ENCODE measurements at places on chromosomes 4 and X. TPM values are rescaled to one million over a fixed set of nuclear protein-coding genes. Genes with fewer than 3 reads are reported as not detected.

GRCh38 chr4:104989371-104989770 is 157.3 kb upstream of the TET2 start:
- H3K27ac ChIP-seq: no peak overlapping the region
- no peaks in the 10 kb centered on the region for H3K4me1 ChIP-seq
- DNase-seq: peak; percentile 9

GRCh38 chrX:65300104-65300809 is 234.3 kb downstream of the LAS1L start:
- H3K27ac ChIP-seq: no peak overlapping the region
- H3K27me3 ChIP-seq: no peaks in the 10 kb centered on the region
- DNase-seq: no peak
- H3K4me1 ChIP-seq: no peaks in the 10 kb centered on the region

GRCh38 chr4:13537011-13537831 is 7.1 kb downstream of the NKX3-2 start:
- no peak overlapping the region for H3K27ac ChIP-seq
- no peak overlapping the region for H3K4me3 ChIP-seq
- peaks cover 100% of the 10 kb centered on the region for H3K27me3 ChIP-seq
- no peaks in the 10 kb centered on the region for H3K36me3 ChIP-seq
- DNase-seq: no peak
- H3K4me1 ChIP-seq: peaks cover 24% of the 10 kb centered on the region

- H3K27ac ChIP-seq: no peak overlapping the region
- no peaks in the 10 kb centered on the region for H3K4me1 ChIP-seq
- H3K36me3 ChIP-seq: no peaks in the 10 kb centered on the region
- no peaks in the 10 kb centered on the region for H3K27me3 ChIP-seq
- no peak overlapping the region for H3K4me3 ChIP-seq
Observed at GRCh38 chr4:29852537-29852936, 867.6 kb upstream of the PCDH7 start.

DNA sequence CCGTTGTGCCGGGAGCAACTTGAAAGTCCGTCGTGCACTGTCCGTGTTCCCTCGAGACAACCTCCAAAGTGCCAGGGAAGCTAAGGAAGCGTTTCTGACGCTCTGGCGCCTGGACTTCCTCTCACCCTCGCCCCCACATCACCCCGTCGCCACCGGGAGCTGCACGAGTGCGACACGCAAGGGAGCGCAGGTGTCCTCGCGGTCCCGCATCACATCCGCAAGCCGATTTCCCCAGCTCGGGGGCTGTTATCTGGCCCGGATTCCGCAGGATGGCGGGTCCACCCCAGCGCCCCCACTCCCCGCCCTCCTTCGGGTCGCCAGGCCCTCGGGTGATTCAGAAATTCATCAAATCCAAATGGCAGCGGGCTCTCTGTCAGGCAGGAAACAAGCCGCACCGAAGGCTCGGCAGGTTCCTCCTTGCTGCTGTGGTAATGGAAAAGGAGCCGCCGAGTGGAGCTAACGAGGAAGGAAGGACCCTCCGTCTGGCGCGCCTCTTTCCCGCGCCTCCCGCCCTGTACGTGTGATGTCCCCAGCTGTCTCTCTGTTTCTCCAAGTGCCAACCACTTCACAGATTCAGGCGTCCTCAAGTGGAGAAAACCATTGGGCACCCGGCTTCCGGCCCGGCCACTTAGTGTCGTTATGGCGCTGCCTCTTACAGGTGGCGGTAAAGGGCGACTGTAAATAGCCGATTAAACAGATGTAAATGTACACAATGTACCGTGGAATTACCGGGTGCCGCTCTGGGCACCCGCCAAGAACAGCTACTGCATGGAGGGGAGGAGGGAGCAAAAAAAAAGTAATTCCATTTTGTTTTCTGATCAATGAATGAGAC is 921 bp upstream of the SETD7 start:
- H3K4me3 ChIP-seq: peak overlapping the region; percentile 68
- H3K36me3 ChIP-seq: no peaks in the 10 kb centered on the region
- no peaks in the 10 kb centered on the region for H3K27me3 ChIP-seq
- peak overlapping the region; percentile 97 for H3K27ac ChIP-seq

- peaks cover 76% of the 10 kb centered on the region for H3K4me1 ChIP-seq
- H3K27ac ChIP-seq: peak overlapping the region; percentile 74
- H3K36me3 ChIP-seq: peaks cover 17% of the 10 kb centered on the region
- H3K27me3 ChIP-seq: no peaks in the 10 kb centered on the region
Observed at GRCh38 chr4:184400375-184400870, 73.9 kb downstream of the IRF2 start.

GRCh38 chrX:124016825-124017224 is 55.3 kb downstream of the STAG2 start:
- H3K4me3 ChIP-seq: no peak overlapping the region
- H3K4me1 ChIP-seq: peaks cover 7% of the 10 kb centered on the region
- no peak overlapping the region for H3K27ac ChIP-seq
- no peaks in the 10 kb centered on the region for H3K27me3 ChIP-seq
- no peak for DNase-seq

- no peaks in the 10 kb centered on the region for H3K36me3 ChIP-seq
- H3K27ac ChIP-seq: no peak overlapping the region
- H3K4me1 ChIP-seq: no peaks in the 10 kb centered on the region
- H3K27me3 ChIP-seq: no peaks in the 10 kb centered on the region
- no peak for DNase-seq
Observed at GRCh38 chrX:109635146-109635545, 10.2 kb upstream of the KCNE5 start.

DNA sequence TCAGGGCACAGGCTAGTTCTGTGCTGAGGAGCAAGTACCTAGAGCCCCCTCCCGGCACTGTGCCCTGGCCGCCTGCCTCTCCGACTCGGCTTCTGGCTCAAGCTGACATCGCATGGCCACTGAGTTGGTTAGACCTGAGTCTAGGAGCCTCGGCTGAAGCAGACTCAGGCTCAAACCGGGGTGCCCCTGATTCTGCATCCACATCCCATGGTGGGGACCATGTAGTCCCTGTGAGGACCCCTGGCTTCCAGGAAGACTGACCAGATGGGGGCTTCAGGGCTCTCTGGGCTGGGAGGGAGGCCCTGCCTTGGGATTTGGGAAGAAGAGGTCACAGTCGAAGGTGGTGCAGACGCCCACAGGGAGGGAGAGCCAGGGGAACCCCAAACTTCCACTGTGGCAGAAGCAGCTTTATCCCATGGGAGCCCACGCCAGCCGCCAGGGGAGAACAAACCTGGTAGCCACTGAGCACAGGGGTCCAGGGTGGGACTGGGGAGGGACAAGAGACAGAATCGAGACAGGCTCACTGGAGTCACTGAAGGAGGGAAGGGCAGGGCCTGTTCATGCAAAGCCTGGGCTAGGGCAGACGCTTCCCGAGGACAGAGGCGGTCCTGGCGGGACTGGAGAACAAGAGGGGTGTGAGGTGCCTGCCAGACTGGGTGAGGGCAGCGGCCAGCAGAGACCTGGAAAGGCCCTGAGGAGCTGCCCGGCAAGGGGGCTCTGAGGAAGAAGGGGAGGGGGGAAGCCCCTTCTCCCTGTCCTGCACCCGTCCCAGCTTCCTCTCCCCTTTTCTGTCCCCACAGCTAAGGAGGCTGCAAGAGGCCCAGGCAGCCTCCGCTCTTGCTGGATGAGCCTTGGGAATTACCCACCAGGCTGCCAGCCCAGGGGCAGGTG is 1.1 kb downstream of the PDE6B start:
- no peaks in the 10 kb centered on the region for H3K4me1 ChIP-seq
- no peak overlapping the region for H3K4me3 ChIP-seq
- no peak for DNase-seq

Gene DRD5
- total RNA-seq: not detected

DNA sequence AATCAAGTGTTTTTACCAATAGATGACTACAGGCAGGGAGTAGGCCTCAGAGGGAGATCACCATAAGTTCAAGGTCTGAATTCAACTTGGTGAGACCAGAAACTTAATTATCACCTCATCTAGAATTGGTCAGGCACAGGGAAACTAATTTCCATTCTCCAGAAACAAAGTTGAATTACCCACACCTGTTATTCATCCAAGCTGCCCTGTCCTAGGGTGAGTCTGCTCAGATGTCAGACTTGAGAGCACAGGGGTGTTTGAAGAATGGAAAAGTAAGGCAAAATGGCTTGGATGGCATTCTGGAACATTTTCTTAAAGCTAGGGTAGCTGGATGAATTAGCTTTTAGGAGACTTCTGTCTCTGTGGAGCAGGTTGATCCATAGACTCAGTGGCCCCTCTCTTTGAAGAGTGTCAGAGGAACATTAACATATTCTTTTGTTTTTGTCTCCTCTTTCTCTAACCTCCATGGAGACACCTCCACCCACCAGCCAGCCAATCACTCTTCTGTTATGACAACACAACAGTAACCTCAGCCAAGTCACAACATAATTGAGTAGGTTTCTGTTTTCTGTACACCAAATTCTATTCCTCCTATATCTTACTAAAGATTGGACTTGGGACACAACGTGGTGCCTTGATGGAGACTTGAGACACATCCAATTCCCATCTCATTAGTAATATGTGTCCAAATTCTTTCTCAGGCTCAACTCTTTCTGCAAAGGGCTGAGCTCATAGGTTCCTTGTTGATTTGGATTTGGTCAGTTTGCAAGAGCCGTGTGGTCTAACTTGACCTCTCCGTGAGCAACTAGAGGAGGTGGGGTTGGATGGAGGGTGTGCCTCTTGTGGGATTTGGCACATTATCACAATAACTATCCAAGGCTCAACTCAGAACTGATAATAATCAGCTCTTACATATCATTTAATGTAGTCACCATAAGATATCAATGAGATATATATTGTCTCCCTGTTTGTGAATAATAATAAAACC is 45.1 kb downstream of the VSIG4 start:
- no peak overlapping the region for H3K27ac ChIP-seq
- H3K36me3 ChIP-seq: no peaks in the 10 kb centered on the region
- DNase-seq: no peak
- H3K27me3 ChIP-seq: no peaks in the 10 kb centered on the region

GRCh38 chr4:162164906-162165510 is 1.2 kb upstream of the FSTL5 start:
- no peak overlapping the region for H3K4me3 ChIP-seq
- H3K4me1 ChIP-seq: no peaks in the 10 kb centered on the region
- no peaks in the 10 kb centered on the region for H3K36me3 ChIP-seq
- H3K27me3 ChIP-seq: peaks cover 15% of the 10 kb centered on the region
- no peak overlapping the region for H3K27ac ChIP-seq

Gene KLKB1
- 1.3 TPM for total RNA-seq

Gene MAGEA9B
- total RNA-seq: not detected

Gene TMEM271
- total RNA-seq: not detected

Gene RRH
- not detected for total RNA-seq

Gene ADH1B
- 111 TPM for total RNA-seq

- no peaks in the 10 kb centered on the region for H3K4me1 ChIP-seq
- DNase-seq: no peak
- H3K27ac ChIP-seq: no peak overlapping the region
- no peaks in the 10 kb centered on the region for H3K36me3 ChIP-seq
Observed at GRCh38 chr4:64079316-64079715, 329.9 kb downstream of the TECRL start.

GRCh38 chrX:136126872-136127406 is 20.4 kb upstream of the FHL1 start:
- H3K36me3 ChIP-seq: no peaks in the 10 kb centered on the region
- DNase-seq: no peak
- peak overlapping the region; percentile 67 for H3K27ac ChIP-seq

GRCh38 chrX:55841962-55842752 is 124.6 kb downstream of the RRAGB start:
- H3K27me3 ChIP-seq: no peaks in the 10 kb centered on the region
- H3K4me1 ChIP-seq: no peaks in the 10 kb centered on the region
- H3K4me3 ChIP-seq: no peak overlapping the region
- H3K36me3 ChIP-seq: no peaks in the 10 kb centered on the region

GRCh38 chr4:152278172-152278504 is 257.8 kb downstream of the FBXW7 start:
- H3K27ac ChIP-seq: no peak overlapping the region
- no peaks in the 10 kb centered on the region for H3K36me3 ChIP-seq
- H3K27me3 ChIP-seq: no peaks in the 10 kb centered on the region
- H3K4me1 ChIP-seq: no peaks in the 10 kb centered on the region

DNA sequence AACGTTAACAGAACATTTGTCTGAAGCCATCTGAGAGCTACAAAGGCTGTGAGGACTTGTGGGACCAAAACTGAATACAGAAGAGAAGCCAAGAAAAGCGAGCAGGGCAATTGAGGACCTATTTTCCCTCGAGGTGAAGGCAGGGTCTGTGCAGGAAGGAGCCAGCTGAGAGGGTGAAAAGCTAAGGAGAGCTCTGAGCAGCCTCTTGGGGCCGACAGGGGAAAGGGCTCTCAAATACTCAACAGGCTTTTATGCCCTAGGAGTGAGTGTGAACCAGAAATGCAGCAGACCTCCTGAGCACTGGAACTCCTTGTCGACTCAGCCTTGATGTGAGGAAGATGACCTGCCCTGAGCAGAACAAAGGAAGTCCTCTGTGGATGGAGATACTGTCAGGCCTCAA is 54.2 kb downstream of the C4orf50 start:
- H3K36me3 ChIP-seq: no peaks in the 10 kb centered on the region
- no peak overlapping the region for H3K27ac ChIP-seq
- DNase-seq: no peak
- no peak overlapping the region for H3K4me3 ChIP-seq

Gene SOWAHD
- 1.7 TPM for total RNA-seq

- H3K36me3 ChIP-seq: no peaks in the 10 kb centered on the region
- no peak overlapping the region for H3K27ac ChIP-seq
- no peak overlapping the region for H3K4me3 ChIP-seq
- H3K4me1 ChIP-seq: peaks cover 5% of the 10 kb centered on the region
Observed at GRCh38 chr4:2060611-2061185, 1.6 kb downstream of the NAT8L start.

- H3K36me3 ChIP-seq: no peaks in the 10 kb centered on the region
- no peak for DNase-seq
- no peaks in the 10 kb centered on the region for H3K4me1 ChIP-seq
- H3K4me3 ChIP-seq: no peak overlapping the region
- no peaks in the 10 kb centered on the region for H3K27me3 ChIP-seq
- H3K27ac ChIP-seq: no peak overlapping the region
Observed at GRCh38 chrX:14295426-14295825, 233.9 kb upstream of the GLRA2 start.

GRCh38 chr4:78551420-78552351 is at the start of gene ANXA3:
Gene ANXA3, plus strand, starts transcription at chr4:78551770. Its CDS starts 2,704 bp downstream, at chr4:78554474.
- H3K27me3 ChIP-seq: peaks cover 10% of the 10 kb centered on the region
- peak within 1 kb of the TSS; percentile 85 for H3K27ac ChIP-seq
- H3K4me1 ChIP-seq: peaks cover 10% of the 10 kb centered on the region
- peak; percentile 29 for DNase-seq

DNA sequence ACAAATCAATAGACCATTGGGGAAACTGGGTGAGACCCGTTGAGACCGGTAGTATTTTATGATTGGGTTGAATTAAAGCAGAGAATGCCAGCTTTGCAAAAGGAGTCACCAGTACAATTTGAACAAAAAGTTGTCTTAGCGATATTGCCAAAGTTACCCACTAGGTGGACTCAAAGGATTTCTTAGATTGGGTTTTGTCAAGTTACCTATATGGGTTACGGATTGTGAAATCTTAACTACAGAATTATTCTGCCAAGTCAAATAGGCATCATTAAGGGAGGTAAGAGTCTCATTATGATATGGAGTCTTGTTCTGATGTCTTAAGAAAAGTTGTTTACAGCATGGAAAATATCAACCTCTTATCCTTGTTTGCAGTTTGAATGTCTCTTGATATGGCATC is 15.0 kb upstream of the CT47A1 start:
- no peak overlapping the region for H3K27ac ChIP-seq
- no peaks in the 10 kb centered on the region for H3K4me1 ChIP-seq
- H3K27me3 ChIP-seq: no peaks in the 10 kb centered on the region
- H3K4me3 ChIP-seq: no peak overlapping the region
- H3K36me3 ChIP-seq: no peaks in the 10 kb centered on the region

GRCh38 chr4:30402276-30402675 is 317.9 kb upstream of the PCDH7 start:
- H3K36me3 ChIP-seq: no peaks in the 10 kb centered on the region
- no peaks in the 10 kb centered on the region for H3K4me1 ChIP-seq
- no peak for DNase-seq

GRCh38 chr4:184688447-184688846 is 38.9 kb downstream of the PRIMPOL start:
- no peak overlapping the region for H3K4me3 ChIP-seq
- H3K4me1 ChIP-seq: peaks cover 9% of the 10 kb centered on the region
- peaks cover 28% of the 10 kb centered on the region for H3K36me3 ChIP-seq
- H3K27ac ChIP-seq: no peak overlapping the region
- DNase-seq: no peak

Gene SPATA4
- 0.81 TPM for total RNA-seq

All from heart right ventricle (tissue), 16 donors.